NCI-H1436 treated with DMSO at 0.1 percent for 48 hours (cell line): ENCODE measurements at places on chromosomes 3 and 15.

DNA sequence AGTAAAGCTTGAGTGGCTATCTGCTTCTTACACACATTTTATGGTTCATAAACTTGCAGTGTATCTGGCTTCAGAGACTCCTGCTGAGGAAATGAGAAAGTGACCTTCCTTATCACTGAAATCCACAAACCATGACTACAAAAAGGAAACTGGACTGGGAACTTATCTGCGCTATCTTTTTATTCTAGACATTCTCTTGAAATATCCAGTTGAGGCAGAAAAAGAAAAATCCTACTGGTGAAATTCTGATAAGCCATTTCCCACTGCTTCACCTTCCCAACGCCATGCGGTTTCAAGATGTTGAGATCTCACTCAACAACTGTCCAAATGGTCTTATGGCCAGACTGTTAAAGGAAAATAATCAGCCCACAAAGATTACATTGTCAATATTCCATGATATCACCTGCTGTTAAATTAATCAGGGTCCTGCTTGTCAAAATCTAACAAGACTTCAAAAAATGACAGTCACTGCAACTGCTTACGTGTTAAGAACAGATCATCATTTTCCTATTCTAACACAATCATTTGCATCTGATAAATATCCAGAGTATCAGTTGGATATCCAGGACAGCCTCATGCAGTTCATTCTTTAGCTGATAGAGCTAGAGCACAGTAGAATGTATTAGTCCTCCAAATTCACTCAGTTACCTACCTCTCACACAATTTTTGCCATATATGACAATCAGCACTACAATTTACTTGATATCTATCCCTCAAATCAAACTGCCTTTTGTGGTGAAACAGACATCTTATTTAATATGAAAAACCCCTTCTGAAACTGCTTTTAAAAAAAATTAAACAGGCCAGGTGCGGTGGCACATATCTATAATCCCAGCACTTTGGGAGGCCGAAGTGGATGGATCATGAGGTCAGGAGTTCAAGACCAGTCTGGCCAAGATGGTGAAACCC is 538.1 kb downstream of the MAGI1 start:
- no peak for DNase-seq

DNA sequence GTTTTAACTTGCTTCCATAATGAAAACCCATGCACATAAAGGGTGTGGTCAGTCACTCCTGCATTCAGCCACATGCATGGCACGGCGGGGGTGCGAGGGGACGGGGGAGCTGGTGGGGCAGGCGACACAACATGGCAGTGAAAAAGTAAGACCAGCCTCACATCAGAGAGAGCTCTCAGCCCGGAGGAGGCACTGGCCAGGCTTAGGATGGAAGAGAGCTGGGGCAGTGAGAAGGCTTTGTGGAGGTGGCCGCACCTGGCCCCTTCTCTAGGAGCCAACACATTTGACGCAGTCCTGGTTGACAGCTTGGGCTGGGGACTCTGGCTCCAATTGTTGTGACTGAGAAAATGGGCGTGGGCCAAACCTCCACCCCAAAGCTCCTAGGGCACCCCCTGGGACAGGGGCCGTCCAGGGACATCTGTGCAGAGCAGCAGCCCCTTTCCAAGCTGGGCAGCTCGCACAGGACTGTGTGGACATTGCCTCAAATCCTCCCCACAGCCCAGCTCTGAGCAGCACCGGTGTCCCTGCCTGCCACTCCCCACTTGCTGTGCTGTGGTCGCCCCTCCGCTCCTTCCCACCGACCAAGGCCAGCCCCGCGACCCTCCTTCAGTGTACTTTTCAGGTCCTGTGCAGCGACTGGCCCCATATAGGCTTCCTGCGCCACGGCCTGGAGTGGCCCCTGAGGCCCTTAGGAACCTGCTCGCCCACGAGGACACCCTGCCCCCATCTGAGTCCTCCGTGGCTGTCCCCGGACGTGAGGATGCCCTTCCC is 126.0 kb upstream of the IQSEC1 start:
- no peak for DNase-seq

- no peak for DNase-seq
These were observed 177.6 kb downstream of the MEGF11 start for GRCh38 chr15:66075947-66076346.

DNA sequence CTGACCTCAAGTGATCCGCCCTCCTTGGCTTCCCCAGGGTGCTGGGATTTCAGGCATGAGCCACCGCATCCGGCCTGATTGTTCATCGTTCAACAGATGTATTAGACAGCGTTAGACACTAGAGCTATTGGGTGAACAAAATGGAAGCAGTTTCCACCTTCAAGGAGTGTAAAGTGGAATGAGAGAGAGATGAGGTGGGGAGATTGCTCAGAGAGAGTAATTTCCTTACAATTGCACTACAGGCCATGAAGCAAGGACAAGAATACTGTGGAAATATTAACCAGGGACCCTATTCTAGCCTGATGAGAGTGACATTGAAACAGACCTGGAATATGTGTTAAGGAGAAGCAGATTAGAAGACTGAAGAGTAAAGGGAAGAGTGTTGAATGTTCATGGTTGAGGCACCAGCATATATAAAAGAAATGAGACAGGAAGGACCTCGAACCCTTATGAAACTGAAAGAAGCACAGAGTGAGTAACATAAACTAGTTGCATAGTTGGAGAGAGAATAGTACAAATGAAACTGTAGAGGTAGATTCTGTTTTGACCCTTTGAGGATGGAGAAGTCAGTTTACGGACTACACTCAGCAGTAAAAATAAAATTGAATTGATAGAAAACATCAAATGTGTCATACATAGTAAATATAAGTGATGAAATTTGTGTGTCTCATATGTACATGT is 7.2 kb downstream of the RTF1 start:
- no peak for DNase-seq

DNA sequence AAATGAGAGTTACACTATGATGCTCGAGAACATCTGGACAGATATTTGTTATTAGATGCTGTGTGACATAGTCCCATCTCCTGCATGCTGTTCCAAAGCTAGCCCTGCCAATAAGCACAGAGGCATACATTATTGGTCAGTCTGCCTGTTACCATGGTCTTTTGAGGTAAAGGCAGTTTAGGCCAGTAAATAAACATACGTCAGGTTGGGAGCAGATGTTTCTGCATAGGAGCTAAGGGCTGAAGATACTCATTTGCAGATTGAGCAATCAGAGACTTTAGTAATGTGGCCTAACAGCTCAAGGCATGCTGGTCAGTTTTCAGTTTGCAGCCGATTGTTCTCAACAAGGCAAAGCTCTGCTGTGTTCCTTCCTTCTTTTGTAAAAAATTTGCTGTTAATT is 192.9 kb downstream of the ADAMTSL3 start:
- no peak for DNase-seq

DNA sequence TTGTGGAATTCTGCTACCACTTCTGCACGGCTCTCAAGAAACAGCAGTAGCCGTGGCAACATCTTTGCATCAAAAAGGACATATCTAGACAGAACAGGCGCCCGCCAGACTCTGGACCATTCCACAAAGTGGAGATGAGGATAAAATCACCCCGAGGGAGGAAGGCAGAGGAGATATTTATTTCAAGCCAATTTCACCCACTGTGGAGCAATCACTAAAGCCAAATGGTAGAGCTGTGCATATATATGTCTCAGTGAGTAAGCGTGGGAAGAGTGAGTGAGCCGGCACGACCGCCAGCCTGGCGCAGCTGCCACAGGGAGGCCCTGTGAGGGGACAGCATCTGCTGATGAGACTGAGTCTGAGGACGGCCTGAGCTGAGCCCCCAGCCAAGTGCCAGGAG is 111.3 kb downstream of the MEGF11 start:
- DNase-seq: no peak

DNA sequence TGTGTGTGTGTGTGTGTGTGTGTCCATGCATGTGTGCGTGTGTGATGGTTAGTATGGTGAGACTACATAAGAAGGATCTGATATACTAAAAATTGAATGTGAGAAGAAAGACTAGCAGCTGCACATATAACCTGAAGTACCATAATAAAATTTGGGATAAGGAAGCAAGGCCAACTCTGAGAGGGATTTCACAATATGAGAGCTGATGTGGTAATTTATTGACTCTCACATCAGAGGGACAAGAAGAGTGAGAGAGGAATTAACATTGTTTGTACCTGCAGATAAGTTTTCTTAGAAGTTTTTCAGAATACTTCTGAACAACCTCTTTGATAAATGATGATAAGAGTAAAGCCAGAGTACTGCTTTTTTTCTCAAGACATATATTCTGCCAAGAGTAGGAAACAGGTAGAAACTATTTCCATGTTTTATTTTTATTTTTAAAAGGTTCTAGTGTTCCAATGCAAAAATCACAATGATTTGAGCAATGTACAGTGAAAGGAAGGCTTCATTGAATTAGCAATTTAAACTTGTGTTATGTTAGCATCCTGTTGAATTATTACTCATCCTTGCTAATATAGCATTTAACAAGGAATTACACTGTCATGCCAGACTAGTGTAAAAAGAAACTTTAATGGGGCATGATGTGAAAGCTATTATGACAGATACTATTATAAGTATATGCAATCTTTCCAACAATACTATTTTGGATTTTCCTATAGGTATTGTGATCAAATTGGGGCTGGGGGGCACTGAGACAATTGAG is 415.5 kb upstream of the ARPP21 start:
- DNase-seq: no peak

- no peak for DNase-seq
These were observed 8.7 kb upstream of the MCCC1 start for GRCh38 chr3:183108001-183108449.

- no peak for DNase-seq
These were observed 287.6 kb downstream of the BCHE start for GRCh38 chr3:165549665-165550064.

DNA sequence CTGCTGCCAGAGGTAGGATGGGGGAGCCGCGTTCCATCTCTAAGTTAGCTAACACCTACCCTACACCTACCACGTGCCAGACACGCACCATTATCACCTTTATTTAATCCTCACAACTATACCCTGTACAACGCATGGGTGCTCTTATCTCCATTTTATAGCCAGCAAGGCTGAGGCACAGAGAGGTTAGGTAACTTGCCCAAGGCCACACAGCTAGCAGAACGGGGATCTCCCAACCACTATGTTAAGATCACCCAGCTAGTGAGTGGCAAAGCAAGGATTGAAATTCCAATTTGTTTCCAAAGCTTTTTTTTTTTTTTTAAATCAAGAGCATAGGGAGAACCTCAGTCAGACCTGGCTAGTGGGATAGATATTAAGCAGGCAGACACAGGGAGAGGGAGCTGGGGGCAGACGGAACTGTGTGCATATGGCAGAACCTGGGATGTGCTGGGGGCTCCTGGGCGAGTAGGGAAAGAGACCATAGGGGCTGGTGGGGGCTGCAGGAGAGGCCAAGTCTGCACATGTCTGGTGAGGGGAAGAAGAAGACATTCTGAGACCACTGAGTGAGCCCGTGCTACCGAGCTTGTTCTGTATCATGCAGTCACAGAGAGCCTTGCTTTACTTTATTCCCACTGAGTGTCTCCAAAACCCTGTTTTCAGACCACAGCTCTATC is 196.3 kb upstream of the TPM1 start:
- no peak for DNase-seq

GRCh38 chr3:81744366-81744765 is 17.1 kb downstream of the GBE1 start:
- DNase-seq: no peak

DNA sequence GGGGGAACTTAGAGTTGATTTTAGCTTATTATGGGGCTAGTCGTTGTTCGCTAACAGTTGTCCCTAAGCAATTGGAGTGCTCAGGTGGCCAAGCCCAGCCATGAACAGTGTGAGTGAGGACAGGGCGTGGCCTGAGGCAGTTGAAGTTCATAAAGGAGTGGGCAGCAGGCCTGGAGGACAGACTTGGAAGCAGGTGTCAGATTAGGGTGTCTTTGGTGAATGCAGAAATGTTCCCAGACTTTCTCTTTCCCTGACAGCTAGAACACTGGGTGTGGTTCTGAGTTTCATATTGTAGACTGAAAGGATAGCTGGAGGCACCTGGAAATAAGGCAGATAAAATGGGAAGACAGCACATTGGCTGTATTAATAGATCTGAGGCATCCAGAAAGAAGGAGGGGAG is 59.8 kb upstream of the FGD5 start:
- no peak for DNase-seq

DNA sequence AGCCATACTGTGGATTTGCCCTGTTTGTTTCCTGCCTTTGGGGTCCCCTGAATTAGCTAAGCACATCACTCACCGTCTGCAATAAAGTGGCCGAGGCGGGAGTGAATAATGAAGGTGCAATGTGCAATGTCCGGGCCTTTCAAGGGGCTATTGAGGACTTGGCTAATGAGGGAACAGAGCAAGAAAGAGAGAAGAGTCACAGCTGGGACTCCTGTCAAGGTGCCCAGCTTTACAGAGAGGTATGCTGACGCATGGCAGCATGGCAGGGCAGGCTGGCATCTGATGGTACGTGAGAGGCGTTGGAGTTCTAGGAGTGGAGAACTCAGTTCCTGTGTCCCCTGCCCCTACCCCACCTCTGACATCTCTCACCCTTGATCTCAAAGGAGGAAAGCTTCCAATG is 13.8 kb upstream of the ATP2B2 start:
- no peak for DNase-seq

DNA sequence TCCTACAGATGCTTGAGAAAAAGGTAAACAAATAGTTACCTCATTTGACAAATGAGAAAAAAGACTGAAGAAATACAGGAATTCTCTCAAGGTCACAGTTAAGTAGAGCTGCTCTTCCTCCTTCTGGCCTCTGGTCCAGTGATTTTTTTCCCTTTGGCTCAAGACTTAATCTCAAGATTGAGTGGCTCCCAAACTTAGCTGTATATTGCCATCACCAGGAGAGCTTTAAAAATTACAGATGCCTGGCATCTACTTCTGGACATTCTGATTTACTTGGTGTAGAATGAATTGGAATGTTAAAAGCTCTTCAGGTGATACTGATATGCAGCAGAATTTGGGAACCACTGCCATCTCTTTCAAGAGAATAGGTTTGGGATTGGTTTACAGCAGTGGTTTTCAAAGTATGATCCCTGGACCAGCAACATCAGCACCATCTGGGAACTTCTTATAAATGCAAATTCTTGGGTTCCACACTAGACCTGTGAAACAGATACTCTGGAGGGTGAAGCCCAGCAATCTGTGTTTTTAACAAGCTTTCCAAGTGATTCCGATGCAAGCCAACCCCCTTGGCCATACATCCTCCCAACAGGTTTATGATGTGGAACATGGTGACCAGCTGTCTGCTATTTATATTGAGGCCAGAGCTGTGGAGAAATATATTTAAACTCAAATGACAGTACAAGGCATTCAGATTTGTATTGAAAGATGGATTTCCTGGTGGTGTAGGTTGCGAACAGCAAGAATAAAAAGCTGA is 333.0 kb upstream of the RARB start:
- no peak for DNase-seq

GRCh38 chr3:185094697-185095096 is 58.2 kb downstream of the C3orf70 start:
- DNase-seq: no peak
